Sigmoid colon (tissue), 7 donors: ENCODE measurements at places on chromosomes 4 and X.

- no peak for DNase-seq
These were observed 39.3 kb downstream of the NUDT6 start for GRCh38 chr4:122882857-122883735.

DNA sequence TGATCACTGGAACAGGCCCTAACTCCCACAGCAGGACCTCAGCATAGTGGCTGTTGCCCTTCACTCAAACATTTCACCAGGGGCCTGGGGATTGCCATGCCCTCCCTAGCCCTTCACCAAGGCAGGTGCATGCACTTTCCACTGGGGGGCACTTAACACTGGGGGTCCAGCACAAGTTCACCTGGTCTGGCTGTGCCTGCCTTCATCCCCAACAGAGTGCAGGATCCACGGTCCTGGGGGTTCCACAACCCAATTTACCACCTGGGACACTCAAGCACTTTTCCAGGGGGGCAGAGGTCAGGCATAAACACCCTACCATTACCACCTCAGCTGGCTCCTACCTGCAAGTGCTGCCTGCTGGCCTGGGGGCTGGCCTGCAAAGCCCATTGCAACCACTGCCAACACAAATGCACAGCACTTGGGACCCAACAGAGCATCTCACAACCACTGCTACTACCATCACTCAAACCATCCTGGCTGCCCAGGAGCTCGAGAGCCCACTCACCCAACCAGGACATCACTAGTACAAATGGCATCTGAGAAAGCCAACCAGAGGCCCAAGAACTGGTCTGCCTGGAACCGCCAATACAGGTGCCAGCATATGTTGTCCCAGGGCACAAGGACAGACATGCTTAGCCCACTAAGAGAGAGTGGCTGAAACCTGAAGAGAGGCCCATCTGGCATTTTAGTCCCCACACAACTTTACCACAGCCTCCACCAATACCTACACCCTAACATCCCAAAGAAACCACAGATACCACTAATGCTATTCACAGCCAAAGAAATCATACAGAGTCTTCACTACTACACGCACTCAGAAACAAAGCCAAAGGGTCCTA is 43.1 kb downstream of the NAT8L start:
- DNase-seq = no peak

DNA sequence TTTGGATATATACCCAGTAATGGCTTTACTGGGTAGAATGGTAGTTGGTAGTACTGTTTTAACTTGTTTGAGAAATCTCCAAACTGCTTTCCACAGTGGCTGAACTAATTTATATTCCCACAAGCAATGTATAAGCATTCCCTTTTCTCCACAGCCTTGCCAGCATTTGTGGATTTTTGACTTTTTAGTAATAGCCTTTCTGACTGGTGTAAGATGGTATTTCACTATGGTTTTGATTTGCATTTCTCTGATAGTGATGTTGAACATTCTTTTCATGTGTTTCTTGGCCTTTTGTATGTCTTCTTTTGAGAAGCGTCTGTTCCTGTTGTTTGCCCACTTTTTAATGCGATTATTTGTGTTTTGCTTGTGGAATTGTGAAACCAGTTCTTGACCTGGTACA is 290.5 kb downstream of the BMPR1B start:
- no peak for DNase-seq

GRCh38 chrX:23811108-23811651 is 28.2 kb downstream of the SAT1 start:
- DNase-seq = no peak

GRCh38 chrX:118239178-118239870 is 106.6 kb upstream of the WDR44 start:
- DNase-seq = no peak

- DNase-seq = no peak
These were observed 38.1 kb downstream of the MID1 start for GRCh38 chrX:10582215-10582733.

DNA sequence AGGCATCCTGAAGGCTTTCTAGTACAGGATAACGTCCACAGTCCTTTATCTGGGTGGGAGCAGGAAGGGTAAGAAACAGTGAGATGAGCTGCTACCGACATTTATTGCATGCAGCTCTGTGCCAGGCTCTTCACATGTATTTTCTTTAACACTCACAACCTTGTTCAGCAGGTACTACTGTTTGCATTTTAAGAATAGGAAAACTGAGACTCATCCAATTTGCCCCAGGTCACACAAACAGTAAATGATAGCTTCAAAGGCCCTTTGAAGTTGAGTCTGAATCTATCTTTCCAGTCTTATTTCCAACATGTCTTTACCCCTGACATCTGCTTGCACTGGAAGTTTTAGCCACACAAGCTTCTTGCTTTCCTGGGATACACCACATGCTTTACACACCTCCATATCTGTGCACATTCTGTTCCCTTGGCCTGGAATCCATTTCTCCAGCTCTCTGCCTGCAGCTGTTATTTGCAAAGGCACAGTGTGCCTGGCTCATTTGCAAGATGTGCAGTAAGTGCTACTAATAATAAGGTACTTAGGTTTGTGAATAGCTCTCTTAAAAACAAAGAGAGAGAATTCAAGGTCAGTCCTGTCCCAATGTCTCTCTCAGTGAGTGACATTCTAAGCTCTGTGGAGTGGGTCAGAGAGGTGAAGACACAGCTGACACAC is 61.2 kb downstream of the METTL14 start:
- DNase-seq = peak; percentile 86

DNA sequence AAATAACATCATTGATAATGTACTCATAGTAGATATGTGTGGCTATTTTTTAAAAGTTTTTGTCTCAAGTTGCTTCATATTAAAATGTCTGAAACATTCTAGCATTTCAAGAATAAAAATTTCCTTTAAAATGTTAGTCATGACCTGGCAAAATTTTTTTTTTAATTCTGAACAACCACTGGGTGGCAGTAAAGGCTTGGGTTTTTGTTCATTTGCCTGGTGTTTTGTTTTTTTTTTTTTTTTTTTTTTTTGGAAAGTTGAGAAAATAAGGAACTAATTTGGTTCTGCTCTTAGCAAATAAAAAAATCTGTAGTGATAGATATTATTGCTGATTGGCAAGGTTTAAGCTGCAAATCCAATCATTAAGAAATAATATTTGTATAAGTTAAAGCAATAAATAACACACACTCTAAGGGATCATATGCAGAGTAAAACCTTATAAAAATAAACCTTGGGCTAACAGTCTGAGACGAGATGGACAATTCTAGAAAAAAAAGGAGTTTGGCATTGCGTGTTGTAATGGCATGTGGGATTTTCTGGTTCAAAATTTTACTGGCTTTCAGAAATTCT is 81.4 kb downstream of the CEP44 start:
- no peak for DNase-seq

GRCh38 chr4:186946682-186947294 is 223.1 kb upstream of the FAT1 start:
- DNase-seq = no peak

- DNase-seq = no peak
These were observed 773 bp upstream of the ZNF827 start for GRCh38 chr4:145939441-145939750.

GRCh38 chr4:161010227-161010626 is 1153.6 kb downstream of the FSTL5 start:
- DNase-seq = no peak

- DNase-seq = no peak
These were observed 23.7 kb upstream of the UBA1 start for GRCh38 chrX:47169726-47170515.

- no peak for DNase-seq
These were observed 48.5 kb downstream of the SMAD1 start for GRCh38 chr4:145530189-145530588.

DNA sequence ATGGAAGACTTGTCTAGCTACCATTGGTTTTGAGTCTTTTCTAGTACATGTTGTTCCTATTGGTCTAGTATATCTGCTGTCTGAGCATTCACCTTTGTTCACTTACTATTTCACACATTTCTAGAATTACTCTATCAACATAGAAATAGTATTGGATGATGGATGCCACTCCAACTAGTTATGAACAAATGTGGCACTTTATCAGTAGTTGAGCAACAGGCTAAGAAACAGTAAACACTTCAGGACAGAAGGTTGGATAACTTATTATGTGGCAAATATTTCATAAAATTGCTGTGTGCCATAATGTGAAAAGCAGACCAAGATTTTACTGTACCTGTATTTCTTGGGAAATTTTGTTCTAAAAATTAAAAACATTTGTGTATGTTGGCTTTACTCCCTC is 42.4 kb upstream of the GLRA3 start:
- no peak for DNase-seq

- DNase-seq = no peak
These were observed 1.6 kb downstream of the SPARCL1 start for GRCh38 chr4:87527431-87528220.

DNA sequence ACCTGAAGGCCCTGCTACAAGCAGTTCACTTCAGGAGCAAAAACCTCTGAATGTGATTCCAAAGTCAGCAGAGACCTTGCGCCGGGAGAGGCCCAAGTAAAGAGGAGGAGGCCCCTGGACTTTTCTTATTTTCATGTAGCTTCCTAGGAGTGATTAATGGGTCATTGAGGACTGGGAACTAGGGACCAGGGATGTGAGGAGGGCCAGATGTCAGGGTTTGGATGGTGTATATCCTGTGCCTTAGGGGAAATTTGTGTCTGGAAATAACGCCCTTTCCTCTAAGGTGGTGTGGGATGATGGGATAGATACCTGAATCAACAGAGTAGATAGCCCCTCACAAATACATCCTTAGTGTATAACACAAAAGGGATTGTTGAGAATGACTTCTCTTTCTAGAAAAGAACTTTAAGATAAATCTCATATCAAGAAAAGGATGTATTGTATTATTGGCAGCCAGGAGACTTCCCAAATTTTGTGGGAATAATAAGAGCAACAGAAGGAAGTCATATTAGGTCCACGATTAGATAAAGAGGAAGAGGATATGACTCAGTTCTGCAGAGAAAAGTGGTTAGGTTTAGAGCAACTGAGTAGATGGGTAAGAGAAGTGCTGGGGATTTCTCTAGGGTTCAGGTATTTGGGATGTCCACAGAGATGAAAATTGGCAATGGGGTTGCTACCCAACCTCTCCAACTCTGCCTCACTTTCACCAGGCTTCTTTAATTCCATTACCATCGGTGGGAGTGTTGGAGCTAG is 1.1 kb downstream of the ITGB1BP2 start:
- no peak for DNase-seq
